Right renal cortex interstitium (tissue), 3 donors: ENCODE measurements at places on chromosomes 6 and 20. TPM values are rescaled to one million over a fixed set of nuclear protein-coding genes. Genes with fewer than 3 reads are reported as not detected.

Gene GSTA3
- 0.50 TPM for polyA plus RNA-seq

Gene NOTCH4
- polyA plus RNA-seq = 14.1 TPM

Gene NR2E1
- not detected for polyA plus RNA-seq

Gene TBX18
- polyA plus RNA-seq = 6.6 TPM

Gene KCNK16
- polyA plus RNA-seq = not detected
